NCI-H524 treated with DMSO at 0.1 percent for 48 hours (cell line): ENCODE measurements at places on chromosomes 5 and 9.

DNA sequence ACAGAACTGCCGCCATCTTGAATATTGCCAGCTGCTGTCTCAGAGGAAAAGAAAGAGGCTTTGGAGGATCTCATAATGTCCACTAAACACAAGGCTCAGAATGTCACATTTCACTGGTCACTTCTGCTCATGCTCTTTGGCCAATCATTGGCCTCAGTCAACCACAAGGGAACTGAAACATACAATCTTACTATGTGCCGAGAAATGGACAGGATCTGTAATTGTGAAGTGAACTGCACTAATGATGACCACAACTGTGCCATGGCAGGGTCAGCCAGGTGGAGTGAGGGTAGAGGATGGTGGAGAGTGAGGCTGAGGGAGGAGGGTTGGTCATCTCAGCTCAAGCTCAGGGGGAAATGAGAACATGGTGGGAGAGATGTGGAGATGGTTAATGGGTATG, 32.8 kb downstream of the GDNF start:
- DNase-seq = no peak

GRCh38 chr5:137833463-137833862, 34.2 kb upstream of the MYOT start:
- peak; percentile 11 for DNase-seq

GRCh38 chr5:93990504-93991070, 249.2 kb upstream of the POU5F2 start:
- no peak for DNase-seq

DNA sequence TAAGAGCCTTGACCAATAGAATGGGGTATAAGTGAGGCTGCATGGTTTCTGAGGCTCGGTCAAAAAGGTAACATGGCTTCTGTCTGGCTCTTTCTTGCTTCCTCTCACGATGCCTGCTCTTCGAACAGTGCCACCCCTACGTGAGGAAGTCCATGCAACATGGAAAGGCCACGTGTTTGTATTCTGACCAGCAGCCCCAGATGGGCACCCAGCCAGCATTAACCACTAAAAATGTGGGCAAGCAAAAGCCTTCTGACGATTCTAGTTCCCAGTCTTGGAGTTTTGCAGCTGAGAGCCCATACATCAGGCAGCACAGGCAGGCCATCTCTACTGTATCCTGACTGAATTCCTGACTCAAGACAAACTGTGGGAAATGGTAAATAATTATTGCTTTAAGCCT, 24.2 kb upstream of the NREP start:
- no peak for DNase-seq

DNA sequence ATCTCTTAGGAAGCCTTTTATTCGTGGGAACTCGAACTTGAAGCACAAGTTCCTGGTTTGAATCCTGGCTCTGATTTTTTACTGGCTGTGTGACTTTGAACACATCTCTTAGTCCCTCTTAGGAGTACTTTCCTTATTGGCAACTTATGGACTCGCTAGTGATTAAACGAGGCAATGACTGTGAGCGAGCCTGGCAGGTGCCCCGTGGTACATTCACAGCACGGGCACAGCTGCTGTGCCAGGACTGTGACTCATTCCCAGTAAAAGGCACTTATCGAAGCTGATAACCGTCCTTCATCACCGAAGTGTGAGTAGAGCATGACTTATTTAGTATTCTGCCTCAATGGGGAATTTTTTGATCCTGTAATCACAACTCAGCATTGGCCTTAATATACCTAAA, 22.7 kb downstream of the CFAP90 start:
- no peak for DNase-seq

DNA sequence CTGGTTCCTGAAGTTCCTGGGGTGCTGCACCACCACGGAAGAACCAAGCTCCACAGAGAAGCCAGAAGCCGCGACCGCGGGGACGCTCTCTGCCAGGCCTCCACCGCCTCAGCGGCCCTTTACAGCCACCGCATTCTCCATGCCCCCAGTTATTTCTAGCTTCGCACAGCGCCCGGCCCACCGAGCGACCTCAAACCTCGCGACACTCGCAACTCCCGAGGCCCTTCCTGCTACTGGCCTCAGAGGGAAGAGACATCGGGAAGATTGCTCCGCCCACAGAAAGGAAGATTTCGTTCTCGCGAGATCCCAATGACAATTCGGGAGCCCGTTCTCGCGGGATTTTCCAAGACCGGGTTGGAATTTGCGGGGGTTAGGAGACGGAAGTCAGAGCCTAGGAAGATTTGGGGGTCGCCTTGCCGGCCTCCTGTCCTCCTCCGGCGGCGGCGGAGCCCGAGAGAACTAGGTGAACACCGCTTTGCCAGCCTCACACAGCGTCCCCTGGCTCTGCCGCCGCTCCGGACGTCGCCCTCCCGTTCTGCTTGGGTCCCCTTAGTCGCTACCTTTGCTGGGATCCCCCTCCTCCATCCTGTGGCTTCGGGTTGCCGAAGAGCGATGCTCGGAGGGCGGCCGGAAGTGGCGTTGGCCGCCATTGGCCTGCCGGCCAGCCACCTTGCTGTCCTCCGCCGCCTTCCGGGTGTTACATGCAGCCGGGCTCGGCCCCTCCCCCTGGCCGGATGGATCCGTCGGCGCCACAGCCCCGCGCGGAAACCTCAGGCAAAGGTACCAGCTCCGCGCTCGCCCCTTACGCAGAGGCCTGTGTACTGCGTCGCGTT, at the start of gene ERCC6L2:
Gene ERCC6L2 (plus strand): TSS at position 387 of the 833 bp plus-strand sequence. CDS start 348 bp downstream, at position 735.
- DNase-seq = peak; percentile 95

DNA sequence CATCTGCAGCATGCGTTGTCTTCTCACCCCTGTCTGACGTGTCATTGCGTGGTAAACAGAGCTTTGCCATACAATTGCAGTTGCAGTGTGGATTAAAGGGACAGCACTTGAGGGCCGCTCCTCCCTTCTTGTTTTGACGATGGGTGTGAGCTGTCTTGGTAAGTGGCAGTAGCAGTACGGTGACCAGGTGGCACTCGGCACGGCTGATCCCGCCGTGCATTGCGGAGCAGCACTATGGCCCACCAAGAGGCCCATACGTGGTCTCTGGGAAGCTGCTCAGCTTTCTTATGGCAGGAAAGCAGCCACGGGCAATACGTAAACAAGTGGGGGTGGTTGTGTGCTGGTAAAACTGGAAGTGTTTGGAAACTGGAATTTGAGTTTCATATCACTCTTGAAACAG, 25.1 kb downstream of the EHMT1 start:
- DNase-seq = no peak

GRCh38 chr9:77805810-77806209, 157.7 kb upstream of the GNA14 start:
- DNase-seq = no peak

GRCh38 chr9:134051319-134051718, 16.5 kb downstream of the BRD3 start:
- no peak for DNase-seq

GRCh38 chr9:90871327-90871935, 69.8 kb downstream of the SYK start:
- no peak for DNase-seq

GRCh38 chr9:70406434-70406862, 8.0 kb downstream of the KLF9 start:
- no peak for DNase-seq

DNA sequence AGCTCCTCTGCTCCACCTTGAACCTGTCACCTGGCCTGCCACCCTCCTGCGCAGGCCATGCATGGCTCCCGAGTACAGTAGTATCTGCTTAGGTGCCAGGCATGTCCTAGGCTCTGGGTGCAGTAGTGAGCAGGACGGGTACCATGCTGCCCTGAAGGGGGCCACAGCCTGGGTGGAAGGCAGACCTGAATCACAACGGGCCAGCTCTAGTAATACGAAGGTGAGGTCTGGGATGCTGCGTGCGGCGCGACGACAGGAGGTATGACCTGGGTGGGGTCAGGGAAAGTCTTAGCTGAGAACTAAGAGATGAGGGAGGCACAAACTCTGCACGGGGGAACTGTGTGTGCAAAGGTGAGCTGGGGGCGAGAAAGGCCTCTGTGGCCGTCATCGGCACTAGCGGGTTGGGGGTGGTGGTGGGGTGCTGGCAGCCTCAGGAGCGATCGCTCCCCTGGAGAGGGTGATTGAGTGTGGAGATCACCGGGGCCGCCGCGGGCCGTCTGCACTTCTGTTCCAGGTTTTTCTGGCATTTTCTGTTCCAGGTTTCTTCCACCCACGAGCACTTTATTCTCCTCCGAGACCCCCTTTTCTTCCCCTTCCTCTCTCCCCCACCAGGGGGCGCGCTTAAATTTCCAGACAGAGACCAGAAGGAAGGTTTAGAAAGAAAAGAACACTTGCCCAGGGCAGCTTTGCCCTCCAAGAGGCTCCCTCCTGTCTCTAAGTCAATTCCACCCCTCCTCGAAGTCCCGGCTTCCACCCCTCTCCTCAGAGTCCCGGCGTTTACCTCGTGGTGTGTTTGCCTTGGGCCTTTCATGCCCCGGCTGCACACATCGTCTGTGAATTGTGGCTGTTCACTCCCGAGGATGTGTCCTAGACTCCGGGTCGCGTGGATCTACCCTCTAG, 15.1 kb downstream of the PDLIM4 start:
- no peak for DNase-seq

DNA sequence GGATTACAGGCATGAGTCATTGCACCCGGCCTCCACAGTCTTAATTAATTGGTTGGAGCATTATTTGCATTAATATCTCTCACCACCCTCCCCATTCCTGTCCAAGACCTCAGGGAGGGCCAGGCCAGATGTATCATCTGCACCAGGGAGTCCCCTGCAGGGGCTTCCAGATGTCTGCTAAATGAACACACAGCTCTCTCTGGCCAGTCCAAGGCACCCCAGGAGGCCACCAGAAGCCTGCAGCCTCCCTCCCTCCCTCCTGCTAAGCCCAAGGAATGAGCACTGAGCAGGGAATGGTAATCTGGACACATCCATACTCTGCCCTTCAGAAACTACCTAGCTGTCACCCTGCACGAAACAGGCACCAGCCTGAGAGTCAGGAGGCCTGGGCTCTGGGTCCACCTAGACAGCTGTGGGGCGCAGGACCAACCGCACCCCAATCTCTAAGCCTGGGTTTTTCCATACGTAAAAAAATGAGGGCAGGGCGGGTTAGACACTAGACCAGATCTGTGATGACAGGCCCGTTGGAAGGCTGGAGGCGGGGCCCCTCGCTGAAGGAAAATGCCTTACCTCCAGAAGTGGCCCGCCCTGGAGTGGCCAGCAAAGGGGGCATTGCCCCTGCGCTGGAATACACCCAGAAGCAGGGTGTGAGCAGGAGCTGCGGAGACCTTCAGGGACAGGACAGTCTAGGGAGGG, 8.3 kb downstream of the CIZ1 start:
- DNase-seq = no peak

GRCh38 chr9:120399940-120400339, 180.0 kb downstream of the CDK5RAP2 start:
- DNase-seq = no peak

GRCh38 chr9:114300153-114300845, 22.6 kb upstream of the ORM1 start:
- no peak for DNase-seq

DNA sequence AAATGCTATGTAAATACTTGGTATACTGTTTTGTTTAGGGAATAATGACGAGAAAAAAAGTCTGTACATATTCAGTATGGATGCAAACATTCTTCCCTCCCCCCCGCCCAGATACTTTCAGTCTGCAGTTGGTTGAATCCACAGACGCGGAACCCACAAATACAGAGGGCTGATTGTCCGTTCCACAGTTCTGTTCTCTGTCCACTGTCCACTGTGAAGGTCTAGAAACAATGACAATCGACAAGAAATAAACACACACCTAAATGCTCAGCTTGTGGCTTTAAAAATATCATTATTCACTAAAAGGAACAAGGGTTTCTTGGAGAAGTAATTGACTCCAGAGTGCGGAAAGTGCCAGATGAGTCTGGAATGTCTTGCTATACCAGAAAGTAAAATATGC, 109.1 kb downstream of the TMEM161B start:
- no peak for DNase-seq

DNA sequence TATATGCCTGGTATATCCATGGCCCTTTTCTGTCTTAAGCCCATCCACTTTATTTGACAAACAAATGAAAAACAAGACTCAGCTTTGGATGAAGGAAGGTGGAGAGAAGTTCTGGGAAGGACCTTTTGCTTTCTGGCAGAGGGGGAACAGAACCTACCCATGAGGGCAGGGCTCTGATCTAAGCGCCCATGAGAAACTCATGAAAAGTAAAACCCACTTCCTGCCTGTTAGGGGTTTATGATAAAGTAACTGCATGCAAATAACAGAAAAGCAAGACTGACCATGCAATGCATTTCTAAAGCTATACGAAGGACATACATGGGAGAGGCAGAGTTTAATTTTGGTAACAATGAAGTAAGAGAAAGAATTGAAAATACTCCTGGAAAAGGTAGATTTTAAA, 181.9 kb upstream of the ADRA1B start:
- no peak for DNase-seq

DNA sequence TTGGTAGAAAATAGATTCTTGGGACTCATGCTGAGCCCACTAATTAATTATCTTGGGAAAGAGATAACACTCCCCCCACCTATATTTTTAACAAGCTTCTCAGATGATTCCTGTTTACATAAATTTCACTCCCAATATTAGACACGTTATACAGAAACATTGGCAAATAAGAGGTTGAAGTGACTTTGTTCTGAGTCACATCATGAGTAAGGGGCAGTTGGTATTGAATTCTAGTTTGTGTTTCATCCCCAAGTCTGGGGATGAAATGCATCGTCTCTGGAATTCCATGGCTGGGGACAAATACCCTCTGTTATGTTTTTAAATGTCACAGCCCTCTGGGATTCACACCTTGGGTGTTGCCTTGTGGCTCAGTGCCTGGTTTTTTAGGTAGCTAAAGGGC, 41.0 kb downstream of the BASP1 start:
- no peak for DNase-seq

- DNase-seq = no peak
Observed at GRCh38 chr9:114223564-114224246, 68.4 kb downstream of the COL27A1 start.

GRCh38 chr5:125148706-125149105, 402.3 kb upstream of the ZNF608 start:
- DNase-seq = no peak

DNA sequence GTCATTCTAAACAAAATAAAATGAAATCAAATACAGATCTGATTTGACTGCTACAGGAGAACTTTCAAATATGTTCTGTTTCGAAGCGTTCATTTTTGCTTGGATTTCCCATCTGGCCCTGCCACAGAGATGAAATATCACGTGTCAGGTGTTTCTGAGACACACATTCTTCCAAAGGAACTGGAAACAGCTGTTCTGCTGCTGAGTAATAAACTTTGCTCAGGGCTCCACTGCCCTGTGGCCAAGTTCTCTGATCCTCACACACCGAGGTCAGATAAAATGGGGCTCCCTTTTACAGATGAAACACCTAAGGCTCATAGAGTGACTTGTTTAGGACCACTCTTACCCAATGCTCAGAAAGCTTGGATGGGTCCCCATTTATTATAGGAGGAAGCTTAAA, 42.5 kb downstream of the FRMPD1 start:
- DNase-seq = no peak
